ENCODE measurements at places on chromosomes 4 and X.

DNA sequence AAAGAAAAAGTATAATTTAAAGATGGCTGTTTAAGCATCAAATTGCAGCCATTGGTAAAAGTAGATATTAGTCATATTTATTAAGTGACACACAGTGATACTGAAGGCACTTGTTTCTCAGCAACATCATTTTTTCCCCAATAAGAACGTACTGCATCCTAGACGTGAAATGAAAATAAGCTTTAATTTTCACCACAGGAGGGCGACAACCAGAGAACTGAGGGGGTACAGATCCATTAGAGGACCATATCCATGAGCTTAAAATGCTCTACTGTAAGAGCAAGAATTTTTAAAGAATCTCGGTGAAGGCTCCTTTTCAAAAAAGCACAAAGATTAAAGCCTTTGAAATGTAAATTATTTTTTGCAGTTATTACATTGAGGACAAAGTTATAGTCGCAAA is 33.4 kb downstream of the FRG1 start:
- DNase-seq: no peak

- no peak for DNase-seq
Measured at GRCh38 chr4:10577508-10578426, 106.8 kb downstream of the CLNK start.

DNA sequence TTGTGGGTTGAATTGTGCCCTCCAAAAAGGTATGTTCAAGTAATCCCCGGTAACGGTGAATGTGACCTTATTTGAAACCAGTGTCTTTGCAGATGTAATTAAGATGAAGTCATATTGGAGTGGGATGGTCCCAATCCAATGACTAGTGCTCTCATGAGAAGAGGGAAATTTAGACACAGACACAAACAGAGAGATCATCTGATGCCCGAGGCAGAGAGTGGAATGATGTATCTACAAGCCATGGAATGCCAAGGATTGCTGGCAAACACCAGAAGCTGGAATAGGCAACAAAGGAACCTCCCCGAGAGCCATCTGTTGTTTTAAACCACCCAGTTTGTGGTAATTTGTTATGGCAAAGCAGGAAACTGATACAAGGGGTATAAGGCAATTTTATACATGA is 35.1 kb downstream of the RPS6KA3 start:
- no peak for DNase-seq

- no peak for DNase-seq
Measured at GRCh38 chrX:53089224-53089842, 4.6 kb upstream of the KANTR start.

GRCh38 chrX:110044346-110045249 is 41.7 kb downstream of the TMEM164 start:
- no peak for DNase-seq

- no peak for DNase-seq
Measured at GRCh38 chrX:129934461-129934860, 28.5 kb downstream of the UTP14A start.

DNA sequence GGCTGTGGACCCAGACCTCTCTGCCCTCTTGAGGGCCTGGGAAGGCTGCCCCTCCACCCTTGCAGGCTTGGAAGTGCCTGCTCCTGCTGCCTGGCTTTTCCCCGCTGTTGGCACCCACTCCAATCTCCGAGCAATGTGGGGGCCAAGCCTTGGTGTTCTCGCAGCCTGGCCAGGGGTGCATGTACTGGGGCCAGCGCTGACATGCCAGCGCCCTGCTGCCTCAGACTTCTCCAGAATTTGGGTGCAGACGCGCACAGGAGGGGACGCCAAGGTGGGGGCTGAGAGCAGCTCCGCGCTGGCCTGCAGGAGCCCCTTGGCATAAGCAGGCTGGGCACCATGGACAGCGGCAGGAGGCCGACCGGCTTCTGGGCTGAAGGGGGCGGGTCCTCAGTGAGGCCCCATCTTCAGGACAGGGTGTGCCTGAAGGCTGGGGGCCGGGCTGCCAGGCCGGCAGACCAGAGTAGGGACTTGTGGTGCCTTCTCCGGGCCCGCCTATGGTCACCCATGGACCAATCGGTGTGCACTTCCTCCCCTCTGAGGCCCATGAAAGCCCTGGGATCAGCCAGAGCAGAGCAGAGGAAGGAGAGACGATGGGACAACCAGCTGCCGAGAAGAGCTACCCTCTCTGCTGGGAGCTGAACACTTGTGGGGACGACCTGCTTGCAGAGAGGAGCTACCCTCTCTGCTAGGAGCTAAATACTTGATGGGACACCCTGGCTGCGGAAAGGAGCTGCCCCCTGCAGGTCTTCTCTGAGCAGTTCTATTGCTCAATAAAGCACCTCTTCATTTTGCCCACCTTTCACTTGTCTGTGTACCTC is 118.3 kb downstream of the DNAAF6 start:
- no peak for DNase-seq

- DNase-seq: no peak
Measured at GRCh38 chr4:76657443-76657842, 222.4 kb downstream of the SHROOM3 start.

GRCh38 chr4:66475596-66475995 is 805.3 kb upstream of the EPHA5 start:
- no peak for DNase-seq

DNA sequence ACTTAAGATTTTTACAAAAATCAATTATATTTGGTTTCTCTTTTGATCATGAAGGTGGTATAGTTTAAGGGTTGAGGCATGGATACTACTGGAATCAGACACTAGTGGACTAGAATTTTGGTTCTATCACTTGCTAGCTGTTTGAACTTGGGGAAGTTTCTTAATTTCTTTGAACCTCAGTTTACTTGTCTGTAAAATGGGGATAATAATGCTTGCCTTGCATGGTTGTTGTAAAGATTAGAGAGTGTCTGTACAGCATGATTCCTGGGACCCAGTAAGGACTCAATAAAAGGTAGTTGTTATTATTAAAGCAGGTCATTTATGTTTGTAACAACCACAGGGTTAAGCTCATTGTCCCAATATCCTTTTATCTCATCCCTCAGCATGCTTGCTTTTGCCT is 36.0 kb downstream of the TMEM164 start:
- DNase-seq: no peak

DNA sequence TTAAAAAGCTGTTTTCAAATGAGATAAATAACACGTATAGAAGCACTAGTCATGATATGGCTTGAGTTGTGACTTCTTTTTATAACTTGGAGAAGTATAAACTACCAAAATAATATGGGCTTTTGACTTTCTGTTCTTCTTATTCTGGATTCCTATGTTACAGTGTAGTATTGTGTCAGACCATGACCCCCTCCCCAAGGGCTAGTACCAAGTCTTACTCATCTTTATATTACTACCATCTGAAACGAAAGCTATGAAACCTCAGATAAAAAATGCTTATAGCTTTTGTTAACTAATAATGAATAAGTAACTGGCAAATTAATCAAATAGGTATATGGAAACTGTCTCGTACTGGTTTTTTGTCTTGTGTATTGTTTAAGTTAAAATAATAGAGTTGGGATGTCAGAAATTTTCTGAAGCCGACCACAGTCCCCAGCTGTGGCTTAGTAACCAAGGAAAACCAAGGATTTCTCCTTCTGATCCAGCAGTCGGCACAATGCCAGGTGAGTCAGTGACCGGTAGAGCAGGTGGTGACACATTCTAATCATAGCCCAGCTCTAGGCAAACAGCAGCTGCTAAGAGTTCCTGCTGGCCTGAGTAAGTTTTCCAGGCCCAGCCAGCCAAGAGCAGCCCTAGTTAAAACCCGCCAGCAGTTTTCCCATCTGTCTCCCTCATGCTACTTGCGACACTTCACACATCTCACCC is 163.3 kb upstream of the PRDX4 start:
- peak; percentile 6 for DNase-seq

DNA sequence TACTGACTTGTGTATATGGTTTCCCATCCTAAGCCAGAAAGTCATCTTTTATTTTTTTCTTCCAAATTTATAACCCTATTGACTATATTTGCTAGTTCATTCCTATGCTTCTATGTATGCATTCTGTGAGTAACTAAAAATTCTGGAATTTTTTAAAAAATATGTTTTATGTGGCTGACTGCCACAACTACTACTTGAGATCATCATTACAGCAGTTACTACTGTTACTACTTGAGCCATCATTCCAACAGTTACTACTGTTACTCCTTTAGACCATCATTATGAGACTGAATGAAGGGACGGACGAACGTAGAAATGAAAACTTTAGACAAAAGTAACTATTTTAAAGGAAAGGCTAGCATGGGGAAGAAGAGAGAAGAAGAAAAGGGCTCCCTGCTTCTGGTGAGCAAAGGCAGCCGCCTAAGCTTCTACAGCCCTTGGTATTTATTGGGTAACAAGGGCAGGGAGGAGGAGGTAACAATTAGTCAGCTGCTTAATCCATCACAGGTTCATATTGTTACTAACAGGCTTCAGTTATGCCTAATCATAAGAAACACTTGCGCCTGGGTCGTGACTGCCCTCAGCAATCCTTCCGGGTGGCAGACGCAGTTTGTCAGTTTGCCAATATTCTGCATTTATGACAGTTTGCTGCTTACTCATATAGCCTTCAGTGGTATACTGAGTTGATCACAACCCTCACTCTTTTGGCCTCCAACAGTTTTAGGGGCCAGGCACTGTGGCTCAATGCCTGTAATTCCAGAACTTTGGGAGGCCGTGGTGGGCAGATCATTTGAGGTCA is 80.4 kb downstream of the PDLIM5 start:
- no peak for DNase-seq
